ENCODE measurements at places on chromosomes 3 and 15. TPM values are rescaled to one million over a fixed set of nuclear protein-coding genes. Genes with fewer than 3 reads are reported as not detected.
A peak's percentile ranks its signal among the peaks of the same experiment; 100 is the strongest.

- peaks cover 2% of the 10 kb centered on the region for H3K36me3 ChIP-seq
- no peak overlapping the region for H3K27ac ChIP-seq
- H3K4me1 ChIP-seq: peaks cover 9% of the 10 kb centered on the region
- no peak for DNase-seq
- H3K4me3 ChIP-seq: no peak overlapping the region
- no peaks in the 10 kb centered on the region for H3K27me3 ChIP-seq
Measured at GRCh38 chr3:11613851-11614487, 29.7 kb downstream of the VGLL4 start.

GRCh38 chr3:12446298-12446697, 38.0 kb upstream of the TSEN2 start:
- H3K36me3 ChIP-seq: no peaks in the 10 kb centered on the region
- H3K27me3 ChIP-seq: no peaks in the 10 kb centered on the region
- 0 out of 2 replicates have a peak, but pooled peaks cover 3% of the 10 kb centered on the region for H3K4me1 ChIP-seq
- no peak overlapping the region for H3K4me3 ChIP-seq
- no peak for DNase-seq

- no peak for DNase-seq
- peaks cover 23% of the 10 kb centered on the region for H3K36me3 ChIP-seq
- no peak overlapping the region for H3K27ac ChIP-seq
- no peaks in the 10 kb centered on the region for H3K27me3 ChIP-seq
- peaks cover 11% of the 10 kb centered on the region for H3K4me1 ChIP-seq
- H3K4me3 ChIP-seq: no peak overlapping the region
Measured at GRCh38 chr3:14422016-14422963, 19.9 kb downstream of the SLC6A6 start.

DNA sequence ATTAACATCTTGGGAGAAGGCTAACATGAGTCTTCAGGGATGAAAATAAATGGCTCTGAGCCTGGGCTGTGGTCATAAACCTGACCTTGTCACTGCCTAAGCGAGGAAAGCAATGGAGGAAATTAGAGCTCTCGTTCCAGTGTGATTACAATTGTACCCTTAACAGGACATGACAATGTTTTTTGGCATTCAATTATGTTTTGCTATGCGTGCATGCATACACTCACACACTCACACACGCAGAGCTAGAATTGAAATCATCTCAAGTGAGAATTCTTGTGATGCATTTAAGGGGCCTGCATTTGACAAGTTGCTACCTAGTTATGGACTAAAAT, 24.1 kb downstream of the ZNF80 start:
- H3K36me3 ChIP-seq: no peaks in the 10 kb centered on the region
- no peak overlapping the region for H3K27ac ChIP-seq
- H3K27me3 ChIP-seq: no peaks in the 10 kb centered on the region

GRCh38 chr15:31803388-31803884, 226.9 kb upstream of the CHRNA7 start:
- no peak overlapping the region for H3K4me3 ChIP-seq
- no peaks in the 10 kb centered on the region for H3K36me3 ChIP-seq
- DNase-seq: no peak
- no peak overlapping the region for H3K27ac ChIP-seq
- peaks cover 38% of the 10 kb centered on the region for H3K4me1 ChIP-seq
- no peaks in the 10 kb centered on the region for H3K27me3 ChIP-seq

- no peaks in the 10 kb centered on the region for H3K36me3 ChIP-seq
- no peaks in the 10 kb centered on the region for H3K4me1 ChIP-seq
- no peak for DNase-seq
- H3K27ac ChIP-seq: no peak overlapping the region
- H3K4me3 ChIP-seq: no peak overlapping the region
Measured at GRCh38 chr3:146529021-146529420, 15.4 kb downstream of the PLSCR1 start.

DNA sequence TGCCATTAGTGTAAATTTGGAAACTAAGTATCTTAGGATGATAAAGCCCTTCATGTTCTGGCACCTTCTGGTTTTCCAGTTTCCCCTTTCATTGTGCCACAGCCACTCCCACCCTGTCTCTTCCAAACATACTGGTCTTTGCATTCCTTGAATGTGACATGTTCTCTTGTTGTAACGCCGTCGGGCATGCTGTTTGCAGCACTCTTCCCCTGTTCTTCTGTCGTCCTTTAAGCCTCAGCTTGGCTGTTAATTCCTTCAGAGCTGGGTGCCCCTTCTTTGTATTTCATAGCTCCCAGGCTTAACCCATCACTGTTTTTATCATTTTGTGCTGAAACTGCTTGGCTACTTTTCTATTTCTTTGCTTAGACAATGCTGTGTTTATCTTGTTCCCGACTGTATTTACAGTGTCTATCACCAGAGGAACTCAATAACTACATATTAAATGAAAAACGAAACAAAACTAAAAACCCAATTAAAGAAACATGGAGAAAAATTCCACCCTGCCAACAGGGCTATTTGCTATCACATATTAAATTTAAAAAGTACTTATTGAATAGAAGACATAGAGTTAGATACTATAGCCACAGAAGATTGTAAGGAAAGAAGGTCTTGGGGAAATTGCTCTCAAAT, 95.4 kb upstream of the KCNAB1 start:
- DNase-seq: no peak
- no peaks in the 10 kb centered on the region for H3K27me3 ChIP-seq
- H3K36me3 ChIP-seq: no peaks in the 10 kb centered on the region
- no peak overlapping the region for H3K4me3 ChIP-seq
- no peaks in the 10 kb centered on the region for H3K4me1 ChIP-seq

DNA sequence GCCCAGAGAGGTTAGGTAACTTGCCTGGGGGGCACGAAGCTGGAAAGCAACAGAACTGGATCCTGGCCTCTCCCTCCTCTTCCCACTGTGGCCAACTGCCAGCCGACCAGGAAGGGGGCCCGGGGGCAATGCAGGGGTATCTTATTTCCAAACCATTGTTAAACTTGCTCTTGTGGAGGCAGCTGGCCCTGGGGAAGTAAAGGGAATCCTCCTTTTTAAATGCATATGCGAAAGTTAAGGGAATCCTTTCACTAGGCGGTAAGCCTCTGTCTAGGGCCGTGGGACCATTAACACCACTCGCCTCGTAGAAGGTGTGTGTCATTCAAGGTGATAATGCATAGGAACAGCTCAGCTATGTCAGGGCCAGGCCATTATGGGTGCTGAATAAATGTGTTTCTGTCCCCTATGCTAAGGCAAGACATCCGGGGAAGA, 68.6 kb downstream of the ST6GAL1 start:
- no peak for DNase-seq
- H3K4me1 ChIP-seq: no peaks in the 10 kb centered on the region
- H3K4me3 ChIP-seq: no peak overlapping the region

- H3K27me3 ChIP-seq: no peaks in the 10 kb centered on the region
- no peaks in the 10 kb centered on the region for H3K36me3 ChIP-seq
- H3K4me1 ChIP-seq: no peaks in the 10 kb centered on the region
- no peak overlapping the region for H3K4me3 ChIP-seq
Measured at GRCh38 chr3:154227531-154227930, 96.8 kb downstream of the DHX36 start.

DNA sequence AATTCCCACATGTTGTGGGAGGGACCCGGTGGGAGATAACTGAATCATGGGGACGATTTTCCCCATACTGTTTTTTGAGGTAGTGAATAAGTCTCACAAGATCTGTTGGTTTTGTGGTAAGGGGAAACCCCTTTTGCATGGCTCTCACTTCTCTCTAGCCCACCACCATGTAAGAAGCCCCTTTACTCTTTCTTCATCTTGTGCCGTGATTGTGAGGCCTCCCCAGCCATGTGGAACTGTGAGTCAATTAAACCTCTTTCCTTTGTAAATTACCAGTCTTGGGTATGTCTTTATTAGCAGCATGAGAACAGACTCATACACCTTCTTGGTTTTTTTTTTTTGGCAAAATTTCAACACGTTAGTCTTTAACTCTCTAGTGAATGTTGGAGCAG, 18.1 kb downstream of the ARL8B start:
- no peaks in the 10 kb centered on the region for H3K27me3 ChIP-seq
- peaks cover 3% of the 10 kb centered on the region for H3K36me3 ChIP-seq
- H3K27ac ChIP-seq: no peak overlapping the region
- no peak overlapping the region for H3K4me3 ChIP-seq
- no peak for DNase-seq

- no peak overlapping the region for H3K4me3 ChIP-seq
- H3K36me3 ChIP-seq: no peaks in the 10 kb centered on the region
- DNase-seq: no peak
- H3K27ac ChIP-seq: no peak overlapping the region
- H3K4me1 ChIP-seq: peaks cover 10% of the 10 kb centered on the region
- H3K27me3 ChIP-seq: peaks cover 35% of the 10 kb centered on the region
Measured at GRCh38 chr3:123396171-123397049, 52.5 kb downstream of the ADCY5 start.

- H3K27ac ChIP-seq: no peak overlapping the region
- H3K4me1 ChIP-seq: 0 out of 2 replicates have a peak, but pooled peaks cover 7% of the 10 kb centered on the region
- peak overlapping the region; percentile 64 for H3K4me3 ChIP-seq
- no peaks in the 10 kb centered on the region for H3K36me3 ChIP-seq
Measured at GRCh38 chr3:48897460-48898376, 964 bp downstream of the SLC25A20 start.

DNA sequence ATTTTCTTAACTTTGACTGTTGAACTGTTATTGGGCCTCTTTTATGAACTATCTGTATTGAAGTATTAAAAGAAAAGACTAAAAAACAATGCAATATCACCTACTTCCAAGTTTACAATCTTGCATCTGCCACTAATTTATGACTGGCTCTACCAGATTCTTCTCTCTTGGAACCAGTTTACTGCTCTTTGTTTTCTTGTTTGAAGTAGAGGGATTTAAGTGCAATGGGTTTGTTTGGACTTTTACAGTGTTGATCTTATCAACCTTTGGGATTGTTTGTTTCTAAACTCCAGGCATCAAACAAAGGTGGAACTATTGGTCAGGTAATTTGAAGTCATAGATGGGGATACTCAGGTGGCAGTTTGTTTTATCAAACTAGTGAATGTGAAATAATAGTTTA, 43.0 kb upstream of the MEIS2 start:
- no peak overlapping the region for H3K27ac ChIP-seq
- no peaks in the 10 kb centered on the region for H3K27me3 ChIP-seq
- H3K4me3 ChIP-seq: no peak overlapping the region
- no peak for DNase-seq
- H3K36me3 ChIP-seq: no peaks in the 10 kb centered on the region
- no peaks in the 10 kb centered on the region for H3K4me1 ChIP-seq

DNA sequence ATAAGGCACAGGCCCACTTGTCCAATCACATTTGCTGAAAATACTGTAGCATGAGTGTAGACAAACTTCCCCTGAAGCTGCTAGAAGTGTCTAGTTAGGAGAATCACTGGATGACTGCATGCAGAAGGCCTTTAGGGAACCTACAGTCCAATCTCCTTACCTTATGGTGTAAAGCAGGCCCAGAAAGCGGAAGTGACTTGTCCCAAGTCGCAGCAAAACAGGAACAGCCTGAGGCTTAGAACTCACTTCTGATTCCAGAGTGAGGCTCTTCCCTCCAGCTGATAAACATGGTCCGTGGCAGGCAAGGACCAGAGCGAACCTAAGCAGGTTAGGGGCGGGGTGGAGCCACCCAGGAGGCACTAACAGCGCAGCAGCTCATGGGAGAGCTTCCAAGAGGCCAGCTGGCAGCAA, 2.5 kb downstream of the GRAMD2A start:
- H3K27ac ChIP-seq: no peak overlapping the region
- H3K4me1 ChIP-seq: no peaks in the 10 kb centered on the region
- H3K36me3 ChIP-seq: peaks cover 19% of the 10 kb centered on the region
- H3K27me3 ChIP-seq: no peaks in the 10 kb centered on the region
- DNase-seq: no peak
- H3K4me3 ChIP-seq: no peak overlapping the region

GRCh38 chr15:94293411-94294402, 62.3 kb downstream of the MCTP2 start:
- no peak overlapping the region for H3K27ac ChIP-seq
- H3K36me3 ChIP-seq: no peaks in the 10 kb centered on the region
- H3K27me3 ChIP-seq: no peaks in the 10 kb centered on the region
- H3K4me3 ChIP-seq: no peak overlapping the region

DNA sequence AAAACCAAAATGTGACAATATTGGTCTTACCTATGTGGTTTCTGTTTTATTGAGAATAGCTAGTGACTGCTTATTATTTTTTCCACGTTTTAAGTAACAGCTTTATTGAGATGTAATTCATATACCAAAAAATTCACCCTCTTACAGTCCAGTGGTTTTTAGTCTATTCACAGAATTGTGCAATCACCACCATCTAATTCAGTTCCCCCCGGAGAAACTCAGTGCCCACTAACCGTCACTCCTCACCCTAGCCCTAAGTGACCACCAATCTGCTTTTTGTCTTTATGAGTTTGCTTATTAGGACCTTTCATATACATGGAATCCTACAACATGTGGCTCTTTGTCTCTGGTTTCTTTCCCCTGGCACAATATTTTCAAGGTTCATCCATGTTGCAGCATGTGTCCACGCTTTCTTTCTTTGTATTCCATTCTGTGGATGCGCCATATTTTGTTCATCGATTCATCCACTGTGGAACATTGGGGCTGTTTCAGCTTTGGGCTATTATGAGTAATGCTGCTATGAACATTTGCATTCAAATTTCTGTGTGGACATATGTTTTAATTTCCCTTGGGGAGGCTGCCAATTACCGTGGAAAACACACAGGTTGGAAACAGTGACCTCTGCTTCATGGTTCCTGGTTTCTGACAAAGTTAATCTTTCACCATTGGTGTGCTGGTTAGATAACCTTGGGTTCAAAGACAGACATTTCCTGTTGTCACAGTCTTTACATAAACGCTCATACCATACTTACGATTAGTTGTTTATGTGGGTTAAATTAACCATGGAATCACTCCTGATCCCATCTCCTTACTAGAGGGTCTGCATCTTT, 3.2 kb upstream of the BCL2L10 start:
- H3K4me1 ChIP-seq: peaks cover 9% of the 10 kb centered on the region
- no peaks in the 10 kb centered on the region for H3K27me3 ChIP-seq
- H3K27ac ChIP-seq: no peak overlapping the region

DNA sequence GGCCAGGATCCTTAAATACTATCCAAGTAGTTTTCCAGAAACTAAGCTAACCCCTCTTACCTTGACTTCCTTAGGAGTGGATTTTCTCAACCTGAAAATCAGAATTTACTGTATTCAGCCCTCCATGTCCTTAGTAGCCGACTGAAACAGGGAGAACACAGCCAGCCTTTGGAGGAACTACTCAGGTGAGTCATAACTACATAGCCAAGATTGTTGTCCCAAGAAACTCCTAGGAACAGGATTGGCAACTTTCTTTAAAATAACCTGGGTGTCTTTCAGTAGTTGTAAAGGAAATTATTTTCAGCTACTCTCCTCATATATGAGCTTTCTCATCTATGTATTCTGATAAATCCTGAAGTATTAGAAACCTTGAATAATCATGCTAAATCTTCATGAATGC, 22.3 kb downstream of the FANCD2OS start:
- no peak overlapping the region for H3K27ac ChIP-seq
- H3K36me3 ChIP-seq: peaks cover 14% of the 10 kb centered on the region
- H3K4me1 ChIP-seq: no peaks in the 10 kb centered on the region
- no peaks in the 10 kb centered on the region for H3K27me3 ChIP-seq

SLC12A1 gene
- not detected for polyA plus RNA-seq

TMIE gene
- polyA plus RNA-seq: 0.03 TPM

PPARG gene
- 2.8 TPM for polyA plus RNA-seq

ARNT2 gene
- 17.0 TPM for polyA plus RNA-seq

SERPINI1 gene
- 1.9 TPM for polyA plus RNA-seq

MTFMT gene
- polyA plus RNA-seq: 12.7 TPM

SNAPC5 gene
- 57.8 TPM for polyA plus RNA-seq

TYRO3 gene
- polyA plus RNA-seq: 8.7 TPM

TNFAIP8L3 gene
- 0.08 TPM for polyA plus RNA-seq

MAP4 gene
- 121 TPM for polyA plus RNA-seq

ATP1B3 gene
- 86.3 TPM for polyA plus RNA-seq

EOGT gene
- polyA plus RNA-seq: 6.0 TPM

CSNK1G1 gene
- 10.2 TPM for polyA plus RNA-seq

Data from SK-N-SH (cell line).